Right hindlimb (tissue), 1 donor: ENCODE measurements at places on chromosomes 3 and 15.

DNA sequence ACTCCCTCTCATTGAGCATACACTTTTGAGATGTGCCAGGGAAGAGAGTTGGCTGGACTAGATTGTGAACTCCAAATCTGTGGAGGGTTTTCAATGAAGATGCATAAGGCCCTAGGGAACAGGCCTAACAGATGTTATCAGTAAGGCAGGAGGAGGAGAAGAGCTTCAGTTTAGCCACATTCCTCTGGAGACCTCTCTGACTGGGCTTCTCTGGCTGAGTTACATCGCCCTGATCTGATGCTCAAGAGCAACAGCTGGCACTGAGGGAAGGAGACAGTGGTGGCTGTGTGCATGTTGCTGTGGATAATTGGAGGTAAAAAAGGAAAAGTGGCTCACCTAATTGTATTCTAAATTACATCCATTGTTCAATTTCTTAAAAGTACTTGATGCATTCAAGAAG is 206.4 kb upstream of the CFAP20DC start:
- DNase-seq, result no peak

- no peak for DNase-seq
Observed at GRCh38 chr3:162632672-162633071, 1136.1 kb downstream of the OTOL1 start.

DNA sequence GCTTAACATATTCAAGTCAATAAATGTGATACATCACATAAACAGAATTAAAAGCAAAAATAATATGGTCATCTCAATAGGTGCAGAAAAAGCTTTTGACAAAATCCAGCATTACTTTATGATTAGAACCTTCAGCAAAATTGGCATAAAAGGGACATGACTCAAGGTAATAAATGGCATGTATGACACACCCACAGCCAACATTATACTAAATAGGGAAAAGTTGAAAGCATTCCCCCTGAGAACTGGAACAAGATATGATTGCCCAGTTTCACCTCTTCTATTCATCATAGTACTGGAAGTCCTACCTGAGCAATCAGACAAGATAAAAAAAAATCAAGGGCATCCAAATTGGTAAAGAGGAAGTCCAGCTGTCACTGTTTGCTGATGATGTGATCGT is 594.7 kb downstream of the DIPK2A start:
- DNase-seq, result no peak

DNA sequence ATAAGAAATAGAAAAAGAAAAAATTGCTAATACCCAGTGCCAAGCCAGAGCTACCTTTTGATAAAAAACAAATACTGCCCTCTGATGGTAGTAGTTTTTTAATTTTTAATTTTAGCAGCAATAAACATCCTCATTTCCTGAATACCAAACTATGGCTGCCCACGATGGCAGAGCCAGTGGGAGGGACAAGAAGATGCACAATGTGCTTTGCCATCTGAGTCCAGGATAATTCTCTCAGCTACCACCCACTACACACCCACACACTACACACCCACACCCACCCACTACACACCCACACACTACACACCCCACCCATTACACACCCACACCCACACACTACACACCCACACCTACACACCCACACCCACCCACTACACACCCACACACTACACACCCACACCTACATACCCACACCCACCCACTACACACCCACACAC is 17.8 kb downstream of the CEP19 start:
- no peak for DNase-seq

GRCh38 chr15:65761210-65761926 is 30.7 kb downstream of the DENND4A start:
- DNase-seq, result no peak

GRCh38 chr3:194396859-194397756 is 2.0 kb downstream of the GP5 start:
- peak; percentile 50 for DNase-seq

GRCh38 chr3:8709801-8710507 is 23.6 kb upstream of the CAV3 start:
- no peak for DNase-seq

DNA sequence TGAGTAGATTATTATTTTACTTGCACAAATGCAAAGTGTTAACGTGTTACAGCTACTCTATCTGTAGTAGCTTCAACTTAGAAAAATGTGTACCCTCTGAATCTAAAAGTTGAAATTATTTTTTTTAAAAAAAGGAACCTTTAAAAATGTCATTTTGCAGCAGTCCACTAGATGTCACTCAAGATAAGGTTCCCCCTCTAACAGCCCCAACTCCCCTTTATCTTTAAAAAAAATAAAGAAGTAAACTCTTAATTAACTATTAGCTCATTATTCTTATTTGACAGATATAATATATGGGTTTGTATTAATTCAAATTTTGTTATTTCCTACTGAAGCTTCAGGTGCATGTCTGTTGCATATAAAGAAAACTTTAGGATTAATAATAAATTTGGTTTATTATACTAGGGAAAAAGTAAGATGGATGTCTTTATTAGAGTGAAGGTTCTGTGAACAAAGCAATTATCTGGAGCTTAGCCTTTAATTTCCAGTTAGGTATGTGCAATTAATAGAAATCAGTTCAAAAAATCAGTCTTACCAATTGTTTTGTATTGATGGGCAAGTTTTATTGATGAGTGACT is 288.5 kb downstream of the VGLL3 start:
- no peak for DNase-seq

GRCh38 chr3:84755860-84756259 is 202.9 kb upstream of the CADM2 start:
- DNase-seq, result no peak

- no peak for DNase-seq
Observed at GRCh38 chr3:140726066-140726465, 48.2 kb downstream of the TRIM42 start.

GRCh38 chr15:31296219-31296645 is 30.4 kb upstream of the KLF13 start:
- no peak for DNase-seq

DNA sequence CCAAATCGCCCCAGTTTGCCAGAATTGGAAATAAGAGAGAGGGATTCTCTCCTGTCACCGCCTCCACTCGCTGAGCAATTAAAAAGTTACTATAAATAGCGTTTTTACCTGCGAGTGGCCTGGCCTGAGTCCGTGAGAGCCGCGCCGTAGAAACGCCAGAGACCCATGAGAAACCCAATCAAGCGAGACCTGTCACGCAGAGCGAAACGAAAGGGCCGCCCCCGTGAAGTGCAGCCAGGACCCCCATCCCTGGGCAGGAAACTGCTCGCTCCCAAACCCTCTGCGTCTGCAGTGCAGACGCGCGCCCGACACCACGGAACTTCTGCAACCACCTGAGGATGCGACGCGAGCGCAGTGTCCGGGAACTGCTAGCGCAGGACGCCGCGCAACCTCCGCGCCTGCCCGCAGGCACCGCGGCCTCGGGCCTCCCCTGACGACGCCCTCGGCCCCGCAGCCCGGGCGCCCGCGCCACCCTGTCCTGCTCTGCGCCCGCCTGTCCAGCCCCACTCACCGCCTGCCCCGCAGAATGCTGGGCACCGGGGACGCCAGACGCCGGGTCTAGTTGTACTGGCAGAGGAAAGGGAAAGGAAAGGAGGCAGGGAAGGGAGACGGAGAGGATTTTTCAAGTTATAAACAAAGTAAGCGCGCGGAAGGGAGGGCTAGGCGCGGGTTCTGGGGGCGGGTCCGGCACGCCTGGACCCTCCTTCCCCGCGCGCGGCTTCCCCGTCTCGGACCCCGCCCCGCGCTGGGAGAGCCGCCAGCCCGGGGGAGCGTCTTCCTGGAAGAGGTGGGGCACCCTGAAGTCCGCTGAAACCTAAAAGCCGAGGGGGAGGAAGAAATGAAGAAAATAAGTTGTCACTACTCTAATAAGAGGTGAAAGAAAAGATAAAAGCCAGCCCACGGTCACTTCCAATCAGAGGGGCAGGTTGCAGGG is at the start of gene PLSCR4:
Gene PLSCR4 (minus strand): TSS at position 657 of the 934 bp plus-strand sequence. CDS start 29,034 bp downstream, outside the sequence.
- DNase-seq, result peak; percentile 92

GRCh38 chr3:3800685-3801493 is 1.7 kb downstream of the LRRN1 start:
- DNase-seq, result peak; percentile 45

DNA sequence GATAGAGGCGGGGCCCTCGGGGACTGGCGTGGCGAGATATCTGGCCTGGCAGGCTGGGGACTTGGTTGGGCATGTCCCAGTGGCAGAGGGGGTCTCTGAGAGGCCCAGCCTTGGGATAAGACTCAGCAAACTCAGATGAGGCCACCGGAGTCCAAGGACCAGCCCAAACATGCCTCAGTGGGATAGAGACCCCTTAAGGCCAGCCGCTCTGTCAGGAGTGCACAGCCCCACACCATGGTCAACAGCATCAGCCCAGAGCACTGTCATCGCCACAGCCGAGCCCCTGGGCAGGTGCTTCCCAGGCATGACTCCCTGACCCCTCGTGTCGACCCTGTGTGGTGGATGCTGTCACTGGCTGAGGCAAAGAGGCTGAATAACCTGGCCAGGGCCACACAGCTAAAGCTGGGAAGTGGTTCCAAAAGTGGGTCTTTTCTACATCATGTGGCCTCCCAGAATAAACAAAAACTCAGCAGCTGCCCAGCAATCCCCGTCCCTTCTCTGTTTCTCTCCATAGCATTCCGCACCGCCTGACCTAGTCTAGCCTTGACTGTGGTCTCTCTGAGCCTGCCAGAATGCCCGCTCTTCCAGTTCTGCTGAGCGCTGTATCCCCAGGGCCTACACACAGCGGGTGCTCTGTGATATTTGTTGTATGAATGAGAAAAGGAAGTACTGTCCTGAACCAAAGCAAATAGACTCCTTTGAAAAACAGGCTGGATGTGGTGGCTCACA is 15.1 kb downstream of the CTSH start:
- no peak for DNase-seq

DNA sequence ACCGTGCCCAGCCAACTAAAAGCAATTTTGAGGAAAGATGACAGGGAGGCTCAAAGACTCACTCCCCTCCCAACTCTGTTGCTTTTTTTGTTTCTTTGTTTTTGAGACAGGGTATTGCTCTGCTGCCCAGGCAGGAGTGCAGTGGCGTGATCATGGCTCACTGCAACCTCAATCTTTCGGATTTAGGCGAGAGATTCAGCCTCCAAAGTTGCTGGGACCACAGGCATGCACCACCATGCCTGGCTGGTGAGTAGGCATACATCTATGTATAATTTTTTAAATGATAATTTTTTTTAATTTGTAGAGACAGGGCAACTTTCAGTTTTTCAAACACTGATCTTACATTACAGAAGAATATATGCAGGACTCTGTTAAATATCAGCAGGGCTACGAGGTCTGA is 15.8 kb upstream of the THUMPD3 start:
- no peak for DNase-seq

DNA sequence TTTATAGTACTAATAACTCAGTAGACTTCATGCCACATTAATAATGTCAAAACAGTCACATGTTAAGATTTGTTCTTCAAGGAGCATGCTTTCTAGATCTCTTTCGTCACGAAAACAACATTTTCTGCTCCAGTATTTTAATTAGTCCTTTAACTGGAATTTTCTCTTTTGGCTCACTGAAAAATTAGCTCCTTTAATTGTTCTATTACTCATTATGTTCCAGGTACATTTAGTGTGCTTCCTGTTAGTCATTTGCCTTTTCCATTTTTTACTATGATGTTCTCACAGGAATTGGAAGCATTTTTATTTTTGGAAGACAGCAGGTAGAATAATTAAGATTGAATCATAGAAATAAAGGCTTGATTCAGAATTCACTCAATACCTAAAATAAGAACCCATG is 111.2 kb downstream of the SLC9A9 start:
- no peak for DNase-seq

- DNase-seq, result peak; percentile 53
Observed at GRCh38 chr3:13379201-13379830, 40.8 kb downstream of the NUP210 start.

GRCh38 chr3:159447841-159448240 is 540.8 kb upstream of the IL12A start:
- no peak for DNase-seq

- peak; percentile 18 for DNase-seq
Observed at GRCh38 chr3:117355566-117355965, 646.0 kb downstream of the TUSC7 start.

DNA sequence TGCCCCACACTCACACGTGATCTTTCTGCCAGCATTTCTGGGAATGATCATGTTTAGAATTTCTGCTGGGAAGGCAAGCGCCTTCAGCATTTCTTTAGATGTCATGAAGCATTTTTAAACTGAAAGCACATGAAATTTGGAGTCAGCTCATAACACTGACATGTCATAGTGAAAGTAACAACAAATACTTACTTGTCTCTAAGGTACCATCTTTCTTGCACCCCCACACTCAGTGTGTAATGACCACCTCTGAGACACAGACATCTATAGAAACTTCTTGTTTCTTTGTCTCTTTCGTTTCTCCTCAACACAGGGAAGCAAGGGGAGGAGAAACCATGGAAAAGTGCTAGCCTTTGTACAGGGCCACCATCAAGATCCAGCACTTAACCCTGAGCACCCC is 171.7 kb downstream of the RORA start:
- no peak for DNase-seq

DNA sequence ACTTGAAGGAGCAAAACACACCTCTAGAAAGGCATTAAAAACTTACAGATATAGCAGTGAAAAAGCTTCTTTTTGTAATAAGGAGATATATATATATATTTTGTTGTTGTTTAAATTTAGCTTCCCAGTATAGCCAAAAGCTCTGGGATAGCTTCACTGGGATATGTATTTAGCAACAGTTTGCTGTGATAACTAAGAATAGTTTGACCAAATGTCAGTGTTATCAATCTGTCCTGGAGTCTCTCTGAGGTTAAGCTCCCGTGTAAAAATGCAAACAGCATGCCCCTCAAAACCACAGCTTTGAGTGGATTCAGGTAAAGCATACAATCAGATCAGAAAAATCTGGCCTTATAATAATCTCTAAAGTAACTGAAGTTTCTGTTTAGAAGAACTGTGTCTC is 2.9 kb downstream of the CADPS start:
- DNase-seq, result no peak

GRCh38 chr3:20288050-20288449 is 102.0 kb upstream of the SGO1 start:
- DNase-seq, result no peak

- peak; percentile 62 for DNase-seq
Observed at GRCh38 chr3:101828691-101829436, 20.4 kb upstream of the NFKBIZ start.

- no peak for DNase-seq
Observed at GRCh38 chr3:132180337-132180791, 136.8 kb upstream of the ACP3 start.

DNA sequence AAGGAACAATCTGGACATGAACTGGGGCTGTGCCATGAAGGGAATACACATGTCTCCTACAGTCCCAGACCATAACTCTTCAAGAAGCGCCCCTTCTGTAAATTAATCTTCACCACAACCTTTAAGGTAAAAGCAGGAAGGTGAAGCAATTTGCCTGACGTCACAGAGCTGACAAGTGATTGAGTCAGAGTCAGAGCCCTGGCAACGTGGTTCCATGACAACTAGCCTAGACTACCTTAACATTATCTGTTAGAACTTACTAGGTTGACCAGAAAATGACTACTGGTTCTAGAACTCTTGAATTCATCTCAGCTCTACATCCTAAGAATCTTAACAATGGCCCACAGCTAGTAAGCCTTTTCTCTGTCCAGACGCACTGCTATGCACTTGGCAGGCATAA is 124.6 kb downstream of the NTRK3 start:
- DNase-seq, result no peak

- DNase-seq, result peak; percentile 33
Observed at GRCh38 chr3:154427685-154428285, 2.2 kb downstream of the GPR149 start.
